Fibroblast of skin of right biceps (primary cell): ENCODE measurements at places on chromosomes 1 and 21.

- DNase-seq = peak; percentile 82
Observed at GRCh38 chr1:63827411-63828321, 53.8 kb downstream of the ROR1 start.

GRCh38 chr1:117046781-117047180 is 13.3 kb upstream of the TTF2 start:
- DNase-seq = no peak

DNA sequence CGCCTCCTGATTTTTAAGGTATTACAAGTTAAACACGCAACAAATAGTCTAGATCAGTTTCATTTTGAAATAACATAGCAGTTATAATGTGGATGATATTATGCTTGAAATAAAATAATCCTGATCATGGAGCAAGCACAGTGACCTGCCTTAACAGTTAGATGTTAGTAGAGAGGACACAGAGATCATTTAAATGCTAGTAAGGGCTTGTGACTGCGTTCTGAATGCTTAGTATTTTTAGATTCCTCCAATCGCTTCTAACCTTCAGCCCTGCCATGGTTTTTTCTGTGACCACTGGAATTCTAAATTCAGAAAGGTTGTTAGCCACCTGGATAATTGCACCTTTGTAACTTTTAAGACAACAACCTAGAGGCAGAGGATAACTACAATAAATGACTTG is 46.4 kb downstream of the KIF26B start:
- DNase-seq = no peak

DNA sequence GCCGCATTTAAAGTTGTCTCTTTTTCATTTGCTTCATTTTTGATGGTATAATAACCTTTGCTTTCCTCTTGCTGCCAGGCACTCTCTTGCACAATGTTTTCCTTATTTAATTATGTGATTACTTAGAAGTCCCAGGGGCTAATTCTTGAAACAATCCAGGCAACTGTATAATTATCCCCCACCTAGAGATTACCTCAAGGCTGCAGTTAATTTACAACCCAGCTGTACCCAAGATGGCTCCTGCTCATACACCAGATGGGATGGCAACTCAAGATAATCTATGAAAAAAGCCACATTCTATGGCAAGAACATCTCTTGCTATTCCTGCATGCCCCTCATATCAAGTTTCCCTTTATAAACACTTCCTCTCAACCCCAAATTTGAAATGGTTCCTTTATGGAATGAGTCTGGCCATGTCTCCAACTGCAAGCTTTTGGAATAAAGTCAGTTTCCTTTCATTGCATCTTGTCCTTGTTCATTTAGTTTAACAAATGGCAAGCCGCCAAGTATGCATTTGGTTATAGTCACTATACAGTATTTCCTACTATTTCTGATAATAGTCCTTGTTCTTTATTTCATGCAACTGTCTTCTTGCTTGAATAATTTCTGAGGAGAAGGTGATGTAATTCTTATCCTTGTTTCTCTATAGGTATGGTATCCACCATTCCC is 1042.6 kb downstream of the PLA2G4A start:
- peak; percentile 0 for DNase-seq

- DNase-seq = peak; percentile 95
Observed at GRCh38 chr1:40267767-40268187, 9.7 kb downstream of the ZMPSTE24 start.

DNA sequence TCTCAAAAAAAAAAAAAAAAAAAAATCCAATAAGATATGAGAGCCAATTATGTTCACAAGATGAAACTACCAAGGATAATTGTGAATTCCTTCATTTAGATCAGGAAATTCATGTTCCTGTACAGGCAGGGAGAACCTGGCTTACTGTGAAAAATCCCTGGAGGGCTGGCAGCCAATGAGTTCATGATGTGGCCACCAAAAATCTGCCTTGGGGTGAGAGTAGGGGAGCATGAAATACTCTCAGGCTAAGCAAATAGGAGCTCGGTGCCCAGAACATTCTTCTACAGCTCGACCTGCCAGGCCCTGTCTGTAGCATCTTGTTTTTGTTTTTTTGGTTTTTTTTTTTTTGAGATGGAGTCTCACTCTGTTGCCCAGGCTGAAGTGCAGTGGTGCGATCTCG is 50.1 kb downstream of the PIK3CD start:
- no peak for DNase-seq

DNA sequence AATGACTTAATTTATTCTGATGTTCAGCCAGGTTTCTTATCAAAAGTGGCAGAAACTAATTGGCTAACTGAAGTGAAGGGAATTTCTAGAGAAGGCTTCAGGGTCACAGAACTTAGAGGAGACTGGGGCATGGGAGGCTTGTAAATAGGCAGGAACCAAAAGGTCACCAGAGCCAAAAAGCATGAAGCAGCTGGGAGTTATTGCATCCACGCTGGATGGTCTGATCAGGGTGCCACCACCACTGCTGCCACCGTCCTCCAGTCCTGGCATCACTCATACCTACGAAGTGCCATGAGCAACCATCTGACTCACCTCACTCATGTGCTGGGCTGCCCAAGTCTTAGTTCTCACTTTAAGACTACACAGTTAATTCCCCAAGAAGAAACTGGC is 82.5 kb upstream of the DPH5 start:
- DNase-seq = no peak

DNA sequence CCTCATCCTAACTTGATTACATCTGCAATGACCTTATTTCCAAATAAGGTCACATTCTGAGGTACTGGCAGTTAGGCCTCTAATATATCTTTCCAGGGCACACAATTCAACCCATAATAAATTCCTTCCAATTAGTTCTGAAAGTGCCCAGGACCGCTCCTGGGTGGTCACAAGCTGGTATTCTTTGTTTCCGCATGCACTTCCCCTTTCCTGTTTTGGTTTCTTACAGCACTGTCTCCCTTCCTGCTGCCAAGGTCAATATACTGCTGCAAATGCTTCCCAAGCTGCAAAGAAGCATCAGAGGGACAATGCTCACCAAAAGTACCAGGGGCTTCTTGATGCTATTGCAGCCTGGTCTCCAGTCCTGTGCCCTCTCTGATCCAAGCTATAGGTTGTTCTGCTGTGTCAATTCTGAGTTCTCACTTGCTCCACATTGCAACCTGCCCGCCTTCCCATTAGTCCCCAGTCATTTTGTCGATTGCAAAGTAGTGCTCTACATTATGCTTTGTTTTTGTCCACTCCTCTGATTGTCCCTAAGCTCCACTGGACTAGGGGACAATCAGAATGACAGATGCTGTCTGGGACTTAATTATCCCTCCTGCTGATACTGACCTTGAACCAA is 13.9 kb upstream of the XPR1 start:
- no peak for DNase-seq

DNA sequence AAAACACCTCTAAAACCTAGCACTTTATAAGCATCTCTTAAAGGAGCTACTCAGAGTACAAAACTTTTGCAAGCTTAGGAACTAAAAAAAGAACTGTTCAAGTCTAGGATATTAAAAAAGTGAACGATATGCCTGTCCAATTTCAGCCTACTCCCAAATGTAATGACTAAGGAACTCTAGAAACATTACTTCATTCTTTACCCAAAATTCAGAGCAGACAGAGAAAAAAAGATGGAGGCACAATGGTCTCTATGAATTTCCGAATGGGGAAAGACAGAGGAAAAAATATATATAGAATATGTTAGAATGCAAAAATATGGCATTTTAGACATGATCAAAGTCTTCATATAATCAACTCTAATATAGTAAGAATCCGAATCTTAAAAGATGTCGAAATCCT is 61.2 kb downstream of the TP53BP2 start:
- no peak for DNase-seq

- no peak for DNase-seq
Observed at GRCh38 chr1:226454349-226454748, 46.5 kb upstream of the PARP1 start.

GRCh38 chr1:54791880-54792522 is 9.1 kb downstream of the TTC22 start:
- peak; percentile 20 for DNase-seq

DNA sequence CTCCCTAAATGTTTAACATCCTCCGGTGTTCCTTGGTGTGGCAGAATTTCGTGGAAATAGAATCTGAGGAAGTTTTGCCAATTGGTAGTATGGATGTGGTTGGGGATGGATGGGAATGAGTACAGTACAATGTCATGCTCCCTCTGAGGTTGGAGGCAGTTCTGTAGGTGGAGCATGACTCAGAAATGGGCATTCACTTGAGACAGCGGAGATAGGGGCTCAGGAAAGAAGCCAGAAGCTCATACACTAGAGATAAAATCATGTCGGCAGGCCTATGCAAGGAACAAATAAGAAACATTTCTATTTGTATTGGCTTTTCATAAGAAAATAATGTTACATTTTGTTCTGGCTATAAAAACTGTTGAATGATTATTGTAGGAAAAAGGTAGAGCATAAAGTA is 196.0 kb downstream of the URB2 start:
- no peak for DNase-seq

GRCh38 chr1:93729502-93729901 is 47.9 kb upstream of the BCAR3 start:
- DNase-seq = no peak

- no peak for DNase-seq
Observed at GRCh38 chr1:234913278-234913649, 215.4 kb downstream of the TOMM20 start.

DNA sequence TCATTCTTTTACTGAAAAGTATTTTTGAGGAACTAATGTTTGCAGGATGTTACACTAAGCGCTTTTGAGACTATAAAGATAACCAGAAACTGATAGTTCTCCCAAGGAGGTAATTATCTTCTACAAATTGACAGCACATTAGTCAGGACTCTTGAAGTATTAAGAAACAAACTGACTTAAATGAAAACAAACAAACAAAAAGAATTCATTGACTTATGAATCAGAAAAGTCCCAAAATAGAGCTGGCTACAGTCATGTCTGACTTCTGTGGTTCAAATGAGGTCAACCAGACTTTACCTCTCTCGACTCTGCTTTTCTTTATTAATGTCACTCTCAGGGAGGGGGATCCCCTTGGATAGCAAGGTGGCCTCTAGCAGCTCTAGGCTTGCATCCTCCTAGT is 296.8 kb downstream of the TPR start:
- no peak for DNase-seq

- no peak for DNase-seq
Observed at GRCh38 chr1:199590708-199591107, 436.8 kb upstream of the NR5A2 start.

- DNase-seq = no peak
Observed at GRCh38 chr1:32106663-32107275, 1.1 kb upstream of the KPNA6 start.

- DNase-seq = no peak
Observed at GRCh38 chr1:4794020-4794780, 139.8 kb downstream of the AJAP1 start.

GRCh38 chr1:19436716-19437476 is 48.4 kb downstream of the CAPZB start:
- DNase-seq = peak; percentile 21

DNA sequence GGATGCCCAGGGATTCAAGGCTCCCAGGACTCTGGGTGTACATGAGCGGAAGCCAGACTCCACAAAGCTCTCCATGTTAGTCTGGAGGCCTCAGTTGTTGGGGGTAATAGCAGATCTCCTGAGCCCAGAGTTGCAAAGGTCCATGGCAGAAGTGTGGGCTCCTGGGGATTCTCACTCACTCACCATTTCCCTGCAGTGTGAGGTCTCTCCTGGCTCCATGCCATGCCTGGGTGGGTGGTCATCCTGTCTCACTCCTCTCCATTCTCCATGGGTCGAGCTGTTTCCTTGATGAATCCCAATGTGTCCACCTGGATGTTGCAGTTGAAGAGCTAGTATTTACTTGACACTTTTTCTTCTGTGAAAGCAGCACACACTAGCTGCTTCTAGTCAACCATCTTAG is 156.8 kb upstream of the LRRC7 start:
- no peak for DNase-seq

DNA sequence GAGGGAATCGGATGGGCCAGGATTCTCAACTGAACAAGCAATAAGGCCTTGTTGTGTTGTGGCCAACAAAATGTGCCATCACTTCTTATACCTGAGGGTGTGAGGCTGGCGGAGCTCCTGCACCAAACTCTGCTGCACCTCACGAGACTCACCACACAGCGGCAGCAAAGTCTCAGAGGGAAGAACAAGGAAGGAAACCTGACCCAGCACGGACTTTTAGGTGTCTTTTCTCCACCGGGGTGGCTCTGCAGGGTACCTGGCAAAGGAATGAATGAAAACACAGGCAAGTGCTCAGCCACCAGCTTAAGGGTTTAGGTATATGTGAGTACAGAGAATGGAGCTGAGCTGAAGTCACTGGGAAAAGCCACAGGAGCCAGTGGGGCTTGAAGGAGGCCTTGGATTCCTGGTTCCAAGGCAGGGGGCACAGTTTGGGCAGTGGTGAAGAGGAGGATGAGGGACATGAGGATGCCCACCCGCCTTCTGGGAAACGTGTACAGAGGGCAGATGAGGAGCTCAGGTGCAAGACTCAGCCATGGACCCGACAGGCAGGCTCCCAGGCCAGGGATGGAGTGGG is 31.1 kb upstream of the HSD3B1 start:
- DNase-seq = peak; percentile 22

DNA sequence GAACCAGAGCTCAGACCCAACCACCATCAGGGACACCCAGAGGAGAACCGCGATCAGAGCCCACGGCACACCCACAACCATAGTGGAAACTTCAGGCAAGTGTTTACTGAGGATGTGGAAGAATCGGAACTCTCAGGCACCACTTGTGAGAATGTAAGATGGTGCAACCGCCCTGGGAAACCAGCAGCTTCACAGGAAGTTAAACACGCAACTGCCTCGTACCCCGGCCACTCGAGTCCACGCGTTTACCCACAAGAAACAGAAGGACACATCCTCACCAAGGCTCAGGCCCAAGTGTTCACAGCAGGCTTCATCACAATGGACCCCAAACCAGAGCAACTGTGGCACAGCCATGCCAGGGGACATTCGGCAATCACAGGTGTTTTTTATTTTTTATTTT is 51.4 kb upstream of the COL6A2 start:
- no peak for DNase-seq

GRCh38 chr21:46468108-46468774 is 9.6 kb downstream of the DIP2A start:
- no peak for DNase-seq

DNA sequence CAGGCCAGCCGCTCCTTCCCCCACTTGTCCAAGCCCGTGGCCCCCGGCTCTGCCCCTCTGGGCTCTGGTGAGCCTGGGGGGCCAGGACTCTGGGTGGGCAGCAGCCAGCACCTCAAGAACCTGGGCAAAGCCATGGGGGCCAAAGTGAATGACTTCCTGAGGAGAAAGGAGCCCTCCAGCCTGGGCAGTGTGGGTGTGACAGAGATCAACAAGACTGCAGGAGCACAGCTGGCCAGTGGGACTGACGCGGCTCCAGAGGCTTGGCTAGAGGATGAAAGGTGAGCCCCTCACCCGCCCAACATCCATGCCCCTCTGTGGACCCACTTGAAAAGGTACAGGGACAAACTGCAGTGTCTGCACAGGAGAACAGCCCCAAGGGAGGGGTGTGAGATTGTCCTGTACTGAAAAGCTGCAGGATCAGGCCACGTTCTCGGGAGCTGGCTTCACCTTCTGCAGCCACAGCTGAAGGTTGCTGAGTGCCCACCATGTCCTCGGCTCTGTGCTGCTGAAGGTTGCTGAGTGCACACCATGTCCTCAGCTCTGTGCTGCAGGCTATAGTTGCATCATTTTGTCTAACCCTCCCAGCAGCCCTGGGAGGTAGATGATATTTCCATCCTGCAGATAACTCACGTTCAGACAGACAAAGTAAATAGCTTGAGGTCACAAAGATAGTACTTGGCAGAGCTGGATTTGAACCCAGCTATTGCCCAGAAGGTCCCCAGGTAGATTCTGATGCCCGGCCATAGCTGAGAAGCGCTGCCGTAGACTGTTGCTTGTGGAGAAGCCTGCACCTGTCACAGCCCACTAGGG is 618 bp downstream of the C1orf226 start:
- DNase-seq = no peak

- peak; percentile 85 for DNase-seq
Observed at GRCh38 chr1:98327220-98327861, 334.2 kb upstream of the SNX7 start.
